Stimulated activated CD4-positive, alpha-beta T cell treated with anti-CD3 and anti-CD28 coated beads, Interleukin-4, amount 100 ng/mL, for 1 hour (primary cell): ENCODE measurements at places on chromosomes 7 and 10.
A peak's percentile ranks its signal among the peaks of the same experiment; 100 is the strongest.

GRCh38 chr10:63093227-63093626, 39.9 kb upstream of the NRBF2 start:
- DNase-seq: no peak

GRCh38 chr10:34715511-34716187, 99.4 kb downstream of the PARD3 start:
- DNase-seq: no peak

DNA sequence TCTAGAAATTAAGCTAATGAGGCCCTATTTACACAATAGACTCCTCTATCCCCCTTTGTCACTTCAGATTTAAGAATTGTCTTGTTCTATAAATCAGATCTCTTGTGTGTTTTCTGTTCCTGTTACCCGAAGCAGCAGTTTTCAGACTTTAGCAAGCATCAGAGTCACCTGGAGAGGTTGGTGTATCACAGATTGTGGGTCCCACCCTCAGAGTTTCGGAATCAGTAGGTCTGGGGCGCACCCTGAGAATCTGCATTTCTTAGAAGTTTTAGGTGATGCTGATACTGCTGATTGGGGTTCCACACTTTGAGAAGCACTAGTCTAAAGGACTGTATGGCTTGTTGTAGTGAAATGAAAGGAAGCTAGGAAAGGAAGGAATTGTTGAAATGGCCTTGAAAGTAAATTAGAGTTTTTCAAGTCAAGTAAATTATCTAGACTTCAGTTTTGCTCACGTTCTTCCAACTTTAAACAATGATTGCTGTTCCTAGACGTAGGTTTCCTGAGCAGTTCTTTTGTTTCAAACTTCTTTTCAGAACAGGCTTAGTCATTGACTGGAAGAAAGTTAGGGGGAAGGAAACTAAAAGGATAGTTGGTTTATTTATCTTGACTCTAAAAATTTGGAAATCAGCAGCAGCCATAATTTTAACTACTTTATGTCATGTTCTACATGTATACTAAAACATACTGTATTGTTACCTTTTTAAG, 15.7 kb downstream of the BPGM start:
- DNase-seq: no peak

DNA sequence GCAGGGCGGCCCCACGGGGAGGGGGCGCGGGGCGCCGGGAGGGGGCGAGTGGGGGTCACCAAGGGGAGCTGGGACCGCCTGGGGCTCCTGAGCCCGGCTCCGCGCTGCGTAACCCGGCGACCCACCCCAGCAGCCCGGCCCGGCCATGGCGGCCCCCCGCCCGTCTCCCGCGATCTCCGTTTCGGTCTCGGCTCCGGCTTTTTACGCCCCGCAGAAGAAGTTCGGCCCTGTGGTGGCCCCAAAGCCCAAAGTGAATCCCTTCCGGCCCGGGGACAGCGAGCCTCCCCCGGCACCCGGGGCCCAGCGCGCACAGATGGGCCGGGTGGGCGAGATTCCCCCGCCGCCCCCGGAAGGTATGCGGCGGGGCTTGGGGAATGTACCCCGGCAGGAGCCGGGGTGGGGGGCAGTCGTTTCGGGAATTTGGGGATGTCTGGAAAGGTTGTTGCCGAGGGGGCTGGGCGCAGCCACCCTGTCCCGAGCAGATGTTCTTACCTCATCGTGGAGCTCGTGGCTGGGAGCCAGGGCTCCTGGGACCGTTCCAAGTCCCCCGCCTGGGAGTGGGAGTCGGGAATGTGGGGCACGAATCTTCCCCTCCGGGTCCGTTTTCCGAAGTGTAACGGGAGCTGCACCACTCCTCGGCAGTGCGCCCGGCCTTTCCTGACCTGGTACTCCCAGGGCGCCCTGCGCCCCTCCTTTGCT, 431 bp downstream of the ZYX start:
- no peak for DNase-seq

GRCh38 chr10:69642747-69643146, 12.7 kb downstream of the FAM241B start:
- no peak for DNase-seq

- no peak for DNase-seq
Measured at GRCh38 chr7:151115836-151116418, 29.7 kb downstream of the AGAP3 start.

DNA sequence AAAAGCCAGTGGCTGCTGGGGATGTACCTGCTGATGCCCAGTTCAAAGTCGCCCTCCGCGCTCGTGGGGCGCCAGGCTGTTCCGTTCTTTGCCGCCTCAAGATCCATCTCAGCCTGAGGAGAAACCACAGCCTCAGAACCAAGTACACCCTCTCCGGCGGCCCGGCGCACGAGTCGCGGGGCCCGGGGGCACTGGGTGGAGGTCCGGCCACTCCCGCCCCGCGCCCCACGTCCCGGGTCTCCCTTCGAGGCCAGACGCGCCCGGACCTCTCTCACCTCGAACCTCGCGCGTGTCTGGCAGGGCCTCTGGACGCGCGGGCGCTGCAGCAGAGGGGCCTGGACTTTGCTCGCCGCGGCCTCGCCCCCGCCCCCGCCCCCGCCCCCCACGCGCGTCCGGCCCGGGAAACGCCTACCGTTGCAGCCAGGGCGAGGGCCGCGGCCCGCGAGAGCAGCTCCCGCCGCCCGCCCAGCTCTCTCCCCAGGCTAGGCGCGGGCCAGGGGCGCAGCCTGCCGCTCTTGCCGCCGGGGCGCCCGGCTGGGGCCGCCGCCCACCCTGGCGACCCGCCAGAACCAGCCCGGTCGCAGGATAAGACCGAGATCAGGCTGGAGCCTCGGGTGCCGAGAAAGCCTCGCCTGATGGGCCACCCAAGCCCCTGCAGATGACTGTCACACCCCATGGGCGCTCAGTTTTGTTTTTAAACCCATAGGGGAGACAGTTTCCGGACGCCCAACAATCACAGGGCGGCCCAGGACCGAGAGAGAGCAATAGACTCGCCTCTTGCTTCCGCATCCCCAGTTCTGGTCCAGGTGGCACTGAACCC, at the start of gene ABCB4:
ABCB4 (minus strand) TSS at position 322 of the 820 bp plus-strand sequence; CDS start at position 107, 215 bp downstream.
- DNase-seq: no peak

DNA sequence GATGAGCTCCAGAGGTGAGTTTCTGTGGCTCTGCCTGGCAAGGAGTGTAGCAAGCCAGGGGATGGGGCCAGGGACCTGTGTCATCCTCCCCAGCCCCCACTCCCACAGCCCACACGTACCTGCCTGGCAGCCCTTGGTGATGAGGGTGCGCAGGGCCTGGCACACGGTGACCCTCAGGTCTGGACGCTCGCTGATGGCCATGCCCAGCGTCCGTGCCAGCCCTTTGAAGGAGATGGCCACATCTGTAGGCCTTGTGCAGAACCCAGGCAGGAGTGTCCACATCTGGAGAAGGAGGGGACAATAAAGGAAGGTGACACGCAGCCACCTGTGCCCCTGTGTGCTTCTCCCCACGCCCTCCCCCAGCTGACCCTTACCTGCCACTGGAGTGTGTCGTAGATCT, 27.7 kb downstream of the RRP12 start:
- DNase-seq: no peak

- DNase-seq: no peak
Measured at GRCh38 chr10:114220281-114220680, 18.8 kb upstream of the VWA2 start.

- no peak for DNase-seq
Measured at GRCh38 chr7:73727952-73728351, 8.5 kb upstream of the STX1A start.

GRCh38 chr7:33711231-33712019, 193.9 kb upstream of the BMPER start:
- DNase-seq: no peak

DNA sequence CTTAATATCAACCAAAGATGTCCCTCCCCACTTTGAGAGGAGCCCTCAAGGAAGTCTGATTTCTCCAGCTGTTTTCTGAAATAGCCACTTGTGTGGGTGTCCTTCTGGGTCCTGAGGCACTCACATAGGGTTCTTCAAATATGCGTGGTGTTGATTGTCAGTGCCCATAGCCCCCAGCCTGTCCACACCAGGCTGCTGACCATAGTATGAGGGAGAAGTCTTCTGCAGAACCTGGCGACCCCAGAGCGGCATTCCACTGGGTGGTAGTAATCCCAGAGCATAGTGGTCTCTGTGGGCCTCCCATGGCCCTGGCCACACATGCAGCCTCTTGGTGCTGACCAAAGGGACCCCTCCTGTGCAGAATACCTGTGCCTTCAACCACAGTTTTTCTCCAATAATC, 82.7 kb upstream of the MACROH2A2 start:
- DNase-seq: no peak

GRCh38 chr7:108623220-108623619, 53.5 kb downstream of the DNAJB9 start:
- DNase-seq: no peak

GRCh38 chr10:12193193-12193592, 2.5 kb downstream of the NUDT5 start:
- DNase-seq: no peak

GRCh38 chr10:89001024-89001728, 10.6 kb downstream of the FAS start:
- DNase-seq: no peak

DNA sequence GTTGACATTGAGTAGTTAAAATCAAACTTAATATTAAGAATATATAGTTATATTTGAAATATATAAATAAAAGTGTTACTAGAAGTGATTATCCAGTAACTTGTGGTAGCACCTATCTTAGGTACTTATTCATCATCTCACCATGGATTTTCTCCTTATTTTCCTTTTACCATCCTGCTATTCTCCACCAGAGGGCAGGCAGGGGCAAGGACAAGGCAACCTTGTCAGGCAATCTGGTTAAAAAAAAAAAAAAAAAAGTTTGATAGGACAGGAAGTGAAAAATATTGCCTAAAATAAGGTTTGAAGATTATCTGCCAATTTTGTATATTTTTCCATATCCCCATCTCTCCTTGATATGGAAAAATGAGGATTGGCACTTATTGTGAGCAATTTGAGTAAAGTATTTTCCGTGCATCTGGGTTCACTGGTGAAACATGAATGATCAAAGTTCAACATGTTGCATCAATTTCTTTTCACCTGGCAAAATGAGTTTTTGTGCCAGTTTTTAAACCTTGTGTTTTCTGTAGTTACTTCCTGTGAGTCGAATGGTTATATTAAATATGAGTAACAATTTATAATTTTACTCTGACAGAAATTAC, 256.7 kb downstream of the AGMO start:
- no peak for DNase-seq

DNA sequence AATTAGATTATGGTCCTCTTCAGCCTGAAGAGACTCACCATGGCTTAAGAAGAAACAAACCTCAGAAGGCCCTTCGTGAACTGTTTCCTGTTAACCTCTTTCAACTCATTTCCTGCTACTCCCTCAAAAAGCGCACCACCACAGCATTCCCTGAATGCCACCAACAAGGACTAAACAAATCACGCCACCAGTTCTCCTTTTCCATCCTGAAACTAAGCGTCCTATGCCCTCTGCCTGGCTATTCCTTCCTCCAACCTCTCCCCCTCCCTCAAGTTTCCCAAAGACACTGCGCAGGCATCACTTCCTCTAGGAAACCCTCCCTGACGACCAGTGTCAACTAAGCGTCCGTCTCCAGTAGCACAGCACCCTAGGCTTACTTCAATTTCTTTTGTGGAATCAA, 12.0 kb downstream of the YWHAG start:
- no peak for DNase-seq

DNA sequence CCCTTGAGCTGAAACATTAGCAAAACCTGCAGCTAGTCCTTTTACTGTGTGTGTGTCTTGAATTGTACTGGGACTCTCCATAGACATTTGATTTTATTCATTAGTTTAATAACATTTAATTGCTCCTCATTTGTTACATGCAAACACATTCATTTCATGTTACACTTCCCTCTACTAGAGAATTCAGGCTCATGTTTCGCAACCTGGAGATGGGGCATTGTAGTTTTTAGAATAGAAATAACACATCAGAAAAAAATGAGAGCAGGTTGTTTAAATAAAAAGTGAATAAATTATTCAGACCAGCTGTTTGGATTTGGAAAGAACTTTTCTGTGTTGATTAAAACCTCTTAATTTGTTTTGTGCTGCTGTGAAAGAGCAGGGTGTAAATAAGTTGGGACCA, 243.9 kb downstream of the ETV1 start:
- DNase-seq: no peak

GRCh38 chr7:56287429-56288138, 171.4 kb upstream of the NUPR2 start:
- no peak for DNase-seq

DNA sequence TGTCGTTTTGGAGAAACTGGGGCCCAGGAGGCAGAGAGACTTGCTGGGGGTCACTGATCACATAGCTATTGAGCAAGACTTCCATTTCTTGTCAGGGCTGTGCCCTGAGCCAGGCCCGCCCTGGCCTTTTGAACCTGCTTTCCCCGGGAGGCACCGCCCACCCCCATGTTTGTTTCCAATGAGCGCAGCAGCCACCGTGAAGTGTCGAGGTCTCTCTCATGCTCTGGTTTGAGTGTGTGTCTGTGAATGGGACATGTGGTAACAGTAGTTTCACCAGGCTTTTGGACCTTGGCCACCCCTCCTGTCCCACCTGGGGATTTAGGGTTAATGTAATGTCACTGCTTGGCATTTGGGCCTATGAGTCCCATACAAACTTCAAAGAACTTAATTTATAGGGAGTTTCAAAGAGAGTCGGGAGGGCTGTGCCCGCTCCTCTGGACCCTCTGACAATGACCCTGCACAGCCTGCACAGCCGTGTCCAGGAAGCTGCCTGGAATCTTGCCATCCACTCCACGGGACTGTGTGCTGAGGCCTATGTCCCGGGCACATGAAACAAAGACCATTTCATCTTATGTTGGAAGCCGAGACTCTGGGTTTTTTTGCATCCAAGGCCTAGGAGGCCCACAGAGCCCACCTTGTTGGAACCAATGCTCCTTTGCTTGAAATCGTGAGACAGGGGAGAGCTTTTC, 6.3 kb downstream of the PRF1 start:
- no peak for DNase-seq

DNA sequence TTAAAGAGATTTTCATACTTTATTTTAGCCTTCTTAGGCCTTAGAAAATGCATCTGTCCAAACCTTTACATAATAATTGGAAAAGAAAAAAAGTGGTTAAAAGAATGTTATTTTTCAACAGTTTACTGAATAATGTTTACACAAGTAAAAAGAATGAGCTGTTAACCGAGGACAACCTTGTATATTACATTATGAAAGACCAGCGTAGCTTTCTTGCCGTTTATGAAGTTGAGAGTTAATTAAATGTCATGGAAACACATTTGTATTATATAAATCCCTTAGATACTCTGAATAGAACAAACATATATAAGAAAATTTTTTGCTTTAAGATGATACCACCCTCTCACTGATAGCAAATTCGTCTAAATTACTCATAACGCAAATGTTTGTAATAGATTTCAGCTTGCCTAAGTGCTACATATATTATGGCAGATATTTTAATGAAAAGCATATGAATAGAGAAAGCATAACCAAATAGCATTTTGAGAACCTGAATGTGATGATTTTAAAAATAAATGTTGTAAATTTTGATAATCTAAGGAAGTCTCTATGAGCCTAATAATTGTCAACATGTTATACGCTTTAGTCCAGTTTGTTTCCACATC, 9.1 kb downstream of the CACNB2 start:
- no peak for DNase-seq

GRCh38 chr10:33193057-33193700, 141.3 kb downstream of the NRP1 start:
- DNase-seq: peak; percentile 73
